ENCODE measurements at places on chromosomes 4 and X.
A peak's percentile ranks its signal among the peaks of the same experiment; 100 is the strongest.

DNA sequence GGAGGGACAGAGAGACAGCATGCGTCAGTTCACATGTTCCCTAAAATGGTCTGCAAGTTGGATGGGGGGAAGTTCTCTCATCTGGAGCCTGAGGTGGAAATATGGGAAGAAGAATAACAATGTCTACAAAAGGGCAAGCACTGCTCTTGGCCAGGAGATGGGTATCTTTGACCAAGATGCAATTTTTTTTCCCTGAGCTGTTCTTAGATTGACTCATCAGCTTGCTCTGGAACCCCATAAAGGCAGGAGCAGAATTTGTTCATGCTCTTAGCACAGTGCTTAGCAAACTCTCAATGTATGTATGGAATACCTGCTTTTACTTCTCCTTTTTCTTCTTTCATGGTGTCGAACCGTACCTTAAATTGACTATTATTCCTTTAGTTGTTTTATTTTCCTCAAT lies 90.5 kb upstream of the ZNF827 start:
- DNase-seq = no peak

DNA sequence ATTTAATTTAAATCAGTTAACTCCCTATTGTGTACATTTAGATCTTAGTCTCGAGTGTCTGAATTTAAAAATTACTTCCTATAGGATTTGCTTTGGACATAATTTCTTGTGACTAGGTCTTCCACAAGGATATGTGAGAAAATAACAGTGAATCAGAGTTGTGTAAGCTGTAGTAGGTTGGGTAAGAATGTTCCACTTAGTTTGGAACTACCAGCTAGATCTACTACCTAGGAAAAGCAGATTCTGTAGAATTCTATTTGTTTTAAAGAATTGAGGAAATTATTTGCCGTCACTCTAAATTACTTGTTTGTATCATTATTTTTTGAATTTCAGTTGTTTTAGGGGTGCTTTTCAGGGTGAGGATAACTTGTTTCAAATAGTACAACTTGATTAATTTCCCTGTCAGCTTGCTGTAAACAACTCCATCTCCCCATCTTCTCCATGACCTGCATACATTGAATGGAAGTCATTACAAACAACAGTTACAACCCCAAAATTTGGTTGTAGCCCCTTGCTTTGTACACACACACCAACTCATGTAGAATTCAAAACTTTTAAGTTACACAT lies 1.3 kb downstream of the MTHFD2L start:
- DNase-seq = no peak

GRCh38 chrX:34893741-34894140 lies 48.9 kb upstream of the FAM47B start:
- DNase-seq = peak; percentile 18

DNA sequence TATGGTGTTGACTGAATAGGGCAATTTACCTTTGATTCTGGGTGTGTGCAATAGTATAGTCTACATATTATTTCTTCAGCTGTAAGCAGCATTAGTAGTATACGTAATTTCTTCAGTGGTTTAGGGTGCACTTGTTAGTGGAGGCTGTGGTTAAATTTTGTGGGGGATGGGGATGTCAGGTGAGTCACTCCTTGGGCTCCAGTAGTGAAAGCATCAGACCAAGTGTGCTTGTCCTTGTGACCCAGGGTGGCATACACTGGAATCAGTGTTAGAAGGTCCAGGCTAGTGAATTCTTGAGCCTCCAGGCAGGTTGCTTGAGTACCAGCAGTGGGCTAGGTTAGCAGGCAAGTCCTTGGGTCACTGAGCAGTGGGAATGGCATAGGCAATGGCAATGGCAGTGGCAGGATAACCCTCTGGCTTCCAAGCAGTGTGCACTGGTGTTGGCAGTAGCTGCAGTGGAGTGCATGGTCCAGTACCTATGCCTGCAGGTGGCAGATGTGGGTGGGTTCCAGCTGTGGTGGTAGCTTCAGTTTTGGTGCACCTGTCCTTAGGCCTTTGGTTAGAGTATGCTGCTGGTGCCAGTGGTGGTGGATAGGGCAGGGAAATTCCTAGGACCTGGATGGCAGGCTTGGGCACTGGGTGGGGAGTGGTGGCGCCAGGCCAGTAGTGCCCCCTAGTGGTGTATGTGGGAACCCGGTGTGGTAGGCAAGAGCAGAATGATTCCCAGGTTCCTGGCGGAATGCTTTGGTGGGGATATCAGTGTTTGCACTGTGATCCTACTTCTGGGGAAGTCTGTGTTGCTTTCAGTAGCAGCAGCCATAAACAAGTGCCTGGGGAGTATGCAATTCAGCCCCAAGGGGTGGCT lies 531.0 kb downstream of the SMARCA1 start:
- no peak for DNase-seq

DNA sequence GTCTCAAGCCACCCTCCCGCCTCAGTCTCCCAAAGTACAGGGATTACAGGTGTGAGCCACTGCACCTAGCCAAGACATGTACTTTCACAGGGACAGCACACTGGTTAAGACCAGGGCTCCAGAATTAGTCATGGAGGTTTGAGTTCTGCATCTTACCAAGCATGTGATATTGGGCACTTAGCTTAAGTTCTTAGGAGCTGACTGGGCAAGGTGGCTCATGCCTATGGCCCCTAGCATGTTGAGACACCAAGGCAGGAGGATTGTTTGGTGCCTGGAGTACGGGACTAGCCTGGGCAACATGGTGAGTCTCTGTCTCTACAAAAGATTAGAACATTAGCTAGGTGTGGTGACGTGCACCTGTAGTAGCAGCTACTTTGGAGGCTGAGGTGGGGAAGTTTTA lies 2.6 kb upstream of the TMEM192 start:
- no peak for DNase-seq

GRCh38 chrX:97332963-97333362 lies 449.3 kb downstream of the RPA4 start:
- no peak for DNase-seq

GRCh38 chr4:122798101-122798500 lies 28.5 kb upstream of the FGF2 start:
- DNase-seq = no peak

- DNase-seq = no peak
These were observed 49.0 kb upstream of the SHISA3 start for GRCh38 chr4:42348247-42348646.

Measured in NCI-H524 (cell line).